ENCODE measurements at places on chromosomes 2 and 18. TPM values are rescaled to one million over a fixed set of nuclear protein-coding genes. Genes with fewer than 3 reads are reported as not detected.

PDCD1 gene
- total RNA-seq: 0.91 TPM

- H3K4me1 ChIP-seq: peaks cover 25% of the 10 kb centered on the region
- peak overlapping the region; percentile 84 for H3K4me3 ChIP-seq
- H3K27me3 ChIP-seq: peaks cover 2% of the 10 kb centered on the region
- DNase-seq: peak; percentile 72
- peak overlapping the region; percentile 97 for H3K27ac ChIP-seq
These were observed 1.2 kb upstream of the CLASP1 start for GRCh38 chr2:121650315-121650930.

SOS1 gene
- total RNA-seq: 51.2 TPM

DNA sequence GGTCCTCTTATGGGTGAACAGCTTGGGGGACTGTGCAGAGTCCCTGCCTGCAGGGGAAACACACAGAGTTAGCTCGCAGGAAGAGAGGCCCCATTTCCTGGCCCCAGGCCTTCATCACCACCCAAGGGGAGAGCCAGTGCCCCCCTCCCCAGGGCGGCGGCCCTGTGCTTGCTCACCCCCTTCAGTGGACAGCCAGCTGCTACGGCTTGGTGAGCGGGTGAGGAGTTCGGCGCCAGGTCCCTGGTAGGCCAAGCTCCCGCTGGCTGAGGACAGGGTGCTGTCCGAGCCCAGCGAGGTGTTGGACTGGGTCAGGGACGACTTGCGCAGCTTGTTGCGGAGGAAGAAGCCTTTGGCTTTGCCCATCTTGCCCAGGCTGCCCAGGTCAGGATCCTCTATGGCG lies 17.2 kb upstream of the SFXN5 start:
- H3K27me3 ChIP-seq: no peaks in the 10 kb centered on the region
- peaks cover 6% of the 10 kb centered on the region for H3K4me1 ChIP-seq
- DNase-seq: no peak
- H3K4me3 ChIP-seq: no peak overlapping the region
- peaks cover 34% of the 10 kb centered on the region for H3K36me3 ChIP-seq

DNA sequence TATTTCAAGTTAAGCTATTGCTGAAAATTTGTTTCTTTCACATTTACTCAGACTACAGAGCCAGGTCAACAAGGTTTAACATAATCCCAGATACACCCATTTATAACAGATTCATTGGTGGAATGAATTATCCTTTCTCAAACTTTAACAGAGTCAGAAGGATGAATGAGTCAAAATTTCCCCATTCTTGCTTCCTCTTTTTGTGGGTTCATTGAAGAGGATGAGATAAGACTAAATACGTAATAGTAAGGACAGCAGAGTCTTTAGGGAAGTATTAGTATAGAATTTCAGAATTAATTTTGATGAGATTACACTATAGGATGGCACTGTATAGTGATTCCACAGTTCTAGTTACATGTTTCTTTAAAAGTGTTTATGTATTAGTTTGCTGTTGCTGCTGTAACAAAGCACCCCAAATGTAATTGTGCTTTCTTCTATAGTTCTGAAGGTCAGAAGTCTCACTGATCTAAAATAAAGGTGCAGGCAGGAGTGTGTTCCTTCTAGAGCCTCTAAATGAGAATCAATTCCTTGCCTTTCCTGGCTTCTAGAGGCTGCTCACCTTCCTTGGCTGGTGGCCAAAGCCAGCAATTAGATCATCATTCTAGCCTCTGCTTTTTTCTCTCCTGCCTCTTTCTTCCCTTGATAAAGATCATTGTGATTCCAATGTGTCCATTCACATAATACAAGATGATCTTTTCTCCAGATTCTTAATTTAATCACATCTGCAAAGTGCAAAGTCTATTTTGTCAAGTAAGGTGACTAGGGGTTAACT lies 309.3 kb upstream of the PIK3C3 start:
- no peaks in the 10 kb centered on the region for H3K27me3 ChIP-seq
- H3K4me1 ChIP-seq: no peaks in the 10 kb centered on the region
- no peak overlapping the region for H3K27ac ChIP-seq
- no peak for DNase-seq
- no peaks in the 10 kb centered on the region for H3K36me3 ChIP-seq

MEIS1 gene
- total RNA-seq: 31.0 TPM
